ENCODE measurements at places on chromosomes 1 and 21. TPM values are rescaled to one million over a fixed set of nuclear protein-coding genes. Genes with fewer than 3 reads are reported as not detected.

DNA sequence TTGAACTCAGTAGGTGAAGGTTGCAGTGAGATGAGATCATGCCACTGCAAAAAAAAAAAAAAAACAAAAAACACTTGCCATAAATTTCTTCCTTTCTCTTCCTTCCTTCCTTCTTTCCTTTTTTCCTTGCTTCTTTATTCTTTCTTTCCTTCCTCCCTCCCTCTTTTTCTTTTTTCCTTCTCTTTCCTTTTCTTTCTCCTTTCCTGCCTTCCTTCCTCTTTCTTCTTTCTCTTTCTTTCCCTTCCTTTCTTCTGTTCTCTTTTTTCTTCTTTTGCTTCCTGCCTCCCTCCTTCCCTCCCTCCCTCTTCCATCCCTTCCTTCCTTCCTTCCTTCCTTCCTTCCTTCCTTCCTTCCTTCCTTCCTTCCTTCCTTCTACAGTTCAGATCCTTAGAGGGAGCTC, 71.2 kb downstream of the LYPLAL1 start:
- DNase-seq: no peak
- H3K27me3 ChIP-seq: no peaks in the 10 kb centered on the region
- no peak overlapping the region for H3K27ac ChIP-seq
- H3K4me3 ChIP-seq: no peak overlapping the region
- H3K4me1 ChIP-seq: peaks cover 6% of the 10 kb centered on the region

DNA sequence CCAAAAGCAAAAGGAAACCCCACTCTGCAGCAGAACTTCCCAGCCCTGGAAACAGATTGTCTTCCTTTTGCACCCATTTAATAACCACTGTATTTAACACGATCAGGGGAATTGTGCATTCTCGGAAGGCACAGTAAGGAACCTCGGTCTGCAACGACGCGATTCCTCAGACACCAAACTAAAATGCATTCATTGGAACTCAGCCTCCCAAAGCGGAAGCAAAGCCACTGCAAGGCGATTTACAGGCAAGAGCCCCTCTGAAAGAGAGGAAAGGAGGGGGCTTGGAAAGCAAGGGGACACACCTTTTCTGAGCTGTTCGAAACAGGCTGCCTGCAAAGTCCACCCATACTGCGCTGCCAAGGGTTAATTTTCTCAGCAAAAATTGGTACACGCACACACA, 297.7 kb downstream of the OMA1 start:
- H3K27ac ChIP-seq: no peak overlapping the region
- no peak for DNase-seq
- H3K36me3 ChIP-seq: no peaks in the 10 kb centered on the region
- no peak overlapping the region for H3K4me3 ChIP-seq
- H3K4me1 ChIP-seq: no peaks in the 10 kb centered on the region

GRCh38 chr1:84698151-84699110, 8.2 kb upstream of the SSX2IP start:
- peak; percentile 94 for DNase-seq
- no peaks in the 10 kb centered on the region for H3K27me3 ChIP-seq
- H3K27ac ChIP-seq: peak overlapping the region; percentile 86
- no peak overlapping the region for H3K4me3 ChIP-seq
- H3K36me3 ChIP-seq: no peaks in the 10 kb centered on the region
- H3K4me1 ChIP-seq: peaks cover 13% of the 10 kb centered on the region

GRCh38 chr21:26795866-26796329, 49.3 kb downstream of the ADAMTS1 start:
- no peak overlapping the region for H3K4me3 ChIP-seq
- H3K36me3 ChIP-seq: no peaks in the 10 kb centered on the region
- H3K27ac ChIP-seq: peak overlapping the region; percentile 70
- peaks cover 15% of the 10 kb centered on the region for H3K4me1 ChIP-seq
- DNase-seq: peak; percentile 100
- H3K27me3 ChIP-seq: no peaks in the 10 kb centered on the region

FAM167B gene
- total RNA-seq: 0.18 TPM

ATP6V1G3 gene
- total RNA-seq: not detected
